ENCODE measurements at places on chromosomes 1 and 21. TPM values are rescaled to one million over a fixed set of nuclear protein-coding genes. Genes with fewer than 3 reads are reported as not detected.

GRCh38 chr1:145983206-145983675 lies 13.1 kb downstream of the TXNIP start:
- H3K27me3 ChIP-seq: no peaks in the 10 kb centered on the region
- no peak overlapping the region for H3K27ac ChIP-seq
- no peak for DNase-seq
- H3K4me1 ChIP-seq: peaks cover 12% of the 10 kb centered on the region

- no peaks in the 10 kb centered on the region for H3K27me3 ChIP-seq
- DNase-seq: no peak
- no peaks in the 10 kb centered on the region for H3K4me1 ChIP-seq
- no peak overlapping the region for H3K4me3 ChIP-seq
- no peak overlapping the region for H3K27ac ChIP-seq
Observed at GRCh38 chr1:182217967-182218366, 156.5 kb upstream of the ZNF648 start.

DNA sequence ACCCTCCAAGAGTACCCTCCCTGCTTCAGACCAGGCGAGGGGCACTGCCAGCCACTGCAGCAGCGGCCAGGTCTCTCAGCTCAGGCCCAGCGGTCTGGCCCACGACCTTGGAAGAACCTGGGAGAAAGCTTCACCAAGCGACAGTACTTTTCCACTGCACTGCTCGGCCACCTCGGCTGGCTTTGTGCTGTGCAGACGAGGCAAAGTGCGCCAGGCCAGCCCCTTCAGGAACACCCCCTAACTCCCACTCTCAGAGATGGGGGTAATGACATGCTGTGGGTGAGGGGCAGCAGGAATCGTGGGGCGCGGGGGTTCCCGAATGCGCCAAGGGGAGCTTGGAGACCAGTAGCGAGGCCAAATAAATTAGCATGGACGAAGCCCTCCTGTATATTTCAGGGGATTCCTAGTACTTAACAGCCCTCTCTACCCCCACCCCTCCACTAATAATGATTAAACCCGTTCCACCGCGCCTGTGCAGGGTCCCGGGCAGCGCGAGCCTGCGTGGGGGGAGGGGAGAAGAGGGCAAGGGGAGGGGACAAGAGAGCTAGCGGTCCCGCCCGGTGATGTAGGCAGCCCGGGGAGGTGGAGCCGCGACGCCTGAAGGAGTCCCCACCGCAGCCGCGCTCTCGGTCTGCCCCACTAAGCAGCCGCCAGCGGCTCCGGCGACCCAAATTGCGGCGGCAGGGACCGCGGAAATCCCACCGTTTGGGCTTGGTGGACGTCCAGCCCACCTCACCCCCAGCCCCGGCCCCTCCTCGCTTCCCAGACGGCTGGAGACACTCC lies at the start of gene FAM43B:
TSS of gene FAM43B (plus strand) at position 629 of the 783 bp plus-strand sequence. CDS start 401 bp downstream, outside the sequence.
- H3K4me1 ChIP-seq: no peaks in the 10 kb centered on the region
- H3K27ac ChIP-seq: no peak within 1 kb of the TSS
- H3K36me3 ChIP-seq: no peaks in the 10 kb centered on the region
- peaks cover 14% of the 10 kb centered on the region for H3K27me3 ChIP-seq

DNA sequence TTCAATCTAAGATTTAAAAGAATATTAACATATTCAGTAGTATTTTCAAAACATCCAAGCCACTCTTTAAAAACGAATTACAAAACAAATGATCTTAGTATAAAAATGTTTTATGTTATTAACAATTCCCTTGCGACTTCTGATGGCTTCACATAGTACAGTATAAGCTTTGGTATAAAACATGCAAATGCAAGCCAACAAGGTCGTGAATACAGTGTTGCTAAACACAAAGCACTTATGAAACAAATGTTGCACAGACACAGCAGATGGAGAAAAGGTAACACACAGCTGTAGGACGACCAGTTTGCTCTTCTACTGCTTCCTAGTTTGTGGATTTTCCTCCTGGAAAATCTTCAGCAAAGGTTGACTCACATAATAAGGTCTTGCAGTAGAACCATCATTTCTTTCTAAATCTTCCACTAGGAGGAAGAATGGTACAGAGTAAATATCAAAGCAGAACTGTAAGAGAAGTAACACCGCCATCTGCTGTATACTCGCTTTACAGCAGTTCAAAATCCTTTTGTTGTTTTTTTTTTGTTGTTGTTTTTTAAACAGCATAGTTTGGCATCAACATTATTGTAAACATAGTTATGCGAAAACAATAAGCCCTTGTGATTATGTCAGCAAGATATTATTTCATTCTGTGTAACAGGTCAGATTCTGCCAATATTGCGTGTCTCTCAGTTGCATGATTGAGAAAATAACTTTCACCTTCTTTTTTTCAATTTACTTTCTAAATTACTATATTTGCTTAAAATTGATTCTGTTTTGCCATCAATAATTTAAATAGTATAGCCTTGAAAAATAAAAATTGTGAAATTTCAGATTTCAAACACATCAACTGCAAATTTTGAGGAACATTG lies 69.5 kb downstream of the LHX8 start:
- no peak for DNase-seq
- H3K4me3 ChIP-seq: no peak overlapping the region
- no peaks in the 10 kb centered on the region for H3K27me3 ChIP-seq
- H3K27ac ChIP-seq: no peak overlapping the region
- H3K36me3 ChIP-seq: no peaks in the 10 kb centered on the region

GRCh38 chr1:118202076-118202608 lies 17.1 kb upstream of the SPAG17 start:
- H3K27me3 ChIP-seq: no peaks in the 10 kb centered on the region
- H3K27ac ChIP-seq: no peak overlapping the region
- no peaks in the 10 kb centered on the region for H3K4me1 ChIP-seq
- no peak for DNase-seq
- no peak overlapping the region for H3K4me3 ChIP-seq

GRCh38 chr1:43387976-43388599 lies 1.5 kb downstream of the MED8 start:
- H3K36me3 ChIP-seq: peaks cover 5% of the 10 kb centered on the region
- H3K4me1 ChIP-seq: peaks cover 11% of the 10 kb centered on the region
- H3K4me3 ChIP-seq: peak overlapping the region; percentile 100

DNA sequence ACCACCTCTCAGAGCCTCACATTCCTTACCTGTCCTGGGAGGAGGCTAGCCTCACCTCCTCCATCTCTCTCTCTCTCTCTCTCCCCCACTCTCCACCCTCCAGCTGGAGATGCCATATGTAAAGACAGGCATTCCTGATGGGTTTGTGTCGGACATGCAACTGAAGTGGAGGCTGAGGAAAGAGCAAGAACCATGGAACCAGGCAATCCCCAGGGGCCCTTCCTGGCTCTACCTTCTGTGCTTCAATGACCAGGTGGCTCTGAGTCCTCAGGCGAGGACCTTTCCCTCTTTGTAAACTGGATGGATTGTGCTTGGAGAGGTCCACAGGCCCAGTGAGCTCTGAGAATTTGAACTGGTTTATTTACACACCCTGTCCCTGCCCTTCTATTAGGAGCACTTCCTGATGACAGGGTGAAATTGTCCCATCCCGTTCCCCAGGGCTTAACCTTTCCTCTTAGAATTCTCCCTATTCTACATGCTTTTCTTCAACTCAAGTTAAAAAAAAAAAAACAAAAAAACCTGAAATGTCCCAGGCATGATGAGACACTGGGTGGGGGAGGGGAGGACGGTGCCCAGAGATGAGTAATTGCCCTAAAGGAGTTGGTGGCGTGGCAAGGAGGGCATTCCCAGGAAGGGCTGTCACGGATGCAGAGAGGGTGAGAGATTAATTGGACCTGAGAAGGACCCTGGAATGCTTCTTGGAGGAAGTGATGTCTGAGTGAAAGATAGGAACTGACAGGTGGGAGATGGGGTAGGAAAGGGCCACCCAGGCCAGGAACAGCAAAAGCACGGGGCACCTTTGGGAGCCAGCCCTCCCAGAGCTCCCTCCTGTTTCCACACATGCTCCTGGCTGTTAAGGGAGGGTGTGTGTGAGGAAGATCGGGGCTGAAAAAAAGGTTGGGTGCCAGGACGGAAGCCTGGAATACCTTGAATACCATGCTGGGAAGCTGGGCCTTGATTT lies 50.2 kb upstream of the WASF2 start:
- peaks cover 22% of the 10 kb centered on the region for H3K27me3 ChIP-seq
- H3K4me1 ChIP-seq: peaks cover 56% of the 10 kb centered on the region
- no peak for DNase-seq

DNA sequence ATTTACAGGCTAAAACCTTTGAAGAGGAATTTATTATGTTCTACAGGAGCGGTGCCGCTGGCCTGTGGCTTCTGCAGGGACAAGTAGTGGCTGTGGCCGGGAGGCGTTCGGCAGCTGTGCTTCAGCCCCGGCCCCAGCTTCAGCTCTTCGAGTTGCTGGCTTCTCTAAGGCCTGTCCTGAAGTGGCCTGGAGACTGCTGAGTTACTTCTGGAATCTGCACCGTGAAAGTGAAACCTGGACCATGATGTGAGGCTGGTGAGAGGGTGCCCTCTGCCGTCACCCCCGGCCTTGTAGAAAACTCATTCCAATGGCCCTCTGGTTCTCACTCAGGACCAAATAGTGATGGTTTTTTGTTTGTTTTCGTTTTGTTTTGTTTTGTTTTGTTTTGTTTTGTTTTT lies 48.1 kb downstream of the PRKCZ start:
- H3K4me3 ChIP-seq: no peak overlapping the region
- no peak for DNase-seq
- H3K27ac ChIP-seq: no peak overlapping the region
- peaks cover 13% of the 10 kb centered on the region for H3K36me3 ChIP-seq
- H3K4me1 ChIP-seq: peaks cover 29% of the 10 kb centered on the region

DNA sequence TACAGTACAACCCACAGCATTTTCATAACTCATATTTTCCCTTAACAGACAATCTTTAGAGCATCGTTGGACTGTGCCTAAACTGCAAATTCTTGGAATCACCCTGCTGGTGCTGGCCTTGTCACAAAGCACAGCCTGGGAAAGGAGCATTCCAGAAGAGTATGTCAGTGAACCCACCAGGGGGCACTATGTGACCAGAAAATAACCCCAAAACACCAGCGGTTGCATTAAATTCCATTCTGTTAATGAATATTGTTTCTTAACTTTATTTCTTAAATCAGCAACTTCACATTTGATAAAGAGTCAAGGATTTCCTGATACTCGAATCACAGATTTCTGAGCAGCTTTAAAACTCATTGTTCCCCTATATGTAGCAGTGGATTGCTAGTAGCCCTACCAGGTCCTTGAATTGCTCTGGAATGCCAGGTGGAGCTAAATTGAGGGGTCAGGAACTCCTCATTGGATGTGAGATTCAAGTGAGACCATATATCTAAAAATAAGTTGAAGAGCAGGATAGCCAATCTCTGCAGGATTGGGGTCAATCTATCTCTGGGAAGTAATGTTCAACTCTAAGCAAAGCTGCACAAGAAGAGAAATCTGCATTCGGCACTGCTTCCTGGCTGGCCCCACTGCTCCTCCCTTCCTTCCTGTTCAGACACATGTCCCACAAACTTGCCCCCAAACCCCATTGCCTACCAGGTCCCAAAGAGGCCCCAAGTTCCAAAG lies 12.7 kb upstream of the RAB4A start:
- peak; percentile 48 for DNase-seq
- H3K4me1 ChIP-seq: peaks cover 3% of the 10 kb centered on the region
- H3K27ac ChIP-seq: no peak overlapping the region
- H3K36me3 ChIP-seq: no peaks in the 10 kb centered on the region
- H3K27me3 ChIP-seq: peaks cover 3% of the 10 kb centered on the region

MXRA8 gene
- total RNA-seq: 7.7 TPM

S1PR1 gene
- total RNA-seq: not detected

DCLRE1B gene
- total RNA-seq: 6.1 TPM

ARMH1 gene
- 4.9 TPM for total RNA-seq

OR2L3 gene
- total RNA-seq: 0.15 TPM

LGALS8 gene
- 33.3 TPM for total RNA-seq

C1orf198 gene
- total RNA-seq: 27.3 TPM
